CD4-positive, CD25-positive, alpha-beta regulatory T cell (primary cell): ENCODE measurements at places on chromosomes 2 and 18.

- H3K4me3 ChIP-seq: no peak overlapping the region
- H3K4me1 ChIP-seq: peaks cover 11% of the 10 kb centered on the region
- peaks cover 8% of the 10 kb centered on the region for H3K36me3 ChIP-seq
- H3K27me3 ChIP-seq: no peaks in the 10 kb centered on the region
- no peak overlapping the region for H3K27ac ChIP-seq
Measured at GRCh38 chr2:127790694-127791529, 20.1 kb downstream of the WDR33 start.

GRCh38 chr2:120684289-120685065 is 51.2 kb upstream of the GLI2 start:
- DNase-seq: no peak
- H3K27ac ChIP-seq: no peak overlapping the region
- no peaks in the 10 kb centered on the region for H3K4me1 ChIP-seq
- no peak overlapping the region for H3K4me3 ChIP-seq

DNA sequence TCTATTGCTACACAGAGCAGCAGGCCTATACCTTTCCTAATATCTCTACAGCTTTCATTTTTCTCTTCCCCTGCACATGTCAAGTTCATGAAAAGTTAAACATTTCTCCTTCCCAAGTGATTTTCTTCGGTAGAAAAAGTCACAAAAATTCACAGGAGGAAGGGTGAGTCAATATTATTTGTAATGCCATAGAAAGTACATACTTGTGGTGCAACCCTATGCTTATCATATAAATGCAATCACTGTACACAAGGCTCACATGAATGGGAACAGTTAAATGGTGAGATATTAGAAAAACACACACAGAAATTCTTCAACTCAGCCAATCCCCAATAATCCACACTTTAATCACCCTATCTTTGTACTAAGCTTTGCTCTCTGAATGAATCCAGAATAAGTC is 651.6 kb downstream of the LRRTM4 start:
- no peaks in the 10 kb centered on the region for H3K27me3 ChIP-seq
- H3K4me3 ChIP-seq: no peak overlapping the region
- H3K27ac ChIP-seq: no peak overlapping the region

GRCh38 chr18:2148823-2149222 is 422.5 kb downstream of the METTL4 start:
- DNase-seq: no peak
- H3K27me3 ChIP-seq: no peaks in the 10 kb centered on the region
- H3K27ac ChIP-seq: no peak overlapping the region
- no peak overlapping the region for H3K4me3 ChIP-seq
- no peaks in the 10 kb centered on the region for H3K4me1 ChIP-seq

- no peak overlapping the region for H3K4me3 ChIP-seq
- peaks cover 53% of the 10 kb centered on the region for H3K36me3 ChIP-seq
- DNase-seq: no peak
- peaks cover 32% of the 10 kb centered on the region for H3K4me1 ChIP-seq
- peak overlapping the region; percentile 45 for H3K27ac ChIP-seq
Measured at GRCh38 chr18:77114415-77115191, 18.0 kb downstream of the MBP start.
